ENCODE measurements at places on chromosomes 2 and 18. TPM values are rescaled to one million over a fixed set of nuclear protein-coding genes. Genes with fewer than 3 reads are reported as not detected.
A peak's percentile ranks its signal among the peaks of the same experiment; 100 is the strongest.

ARHGEF33 gene
- 1.7 TPM for total RNA-seq

LYPD6B gene
- 12.3 TPM for total RNA-seq

C2orf15 gene
- total RNA-seq: 1.4 TPM

SPATA3 gene
- total RNA-seq: not detected

GRCh38 chr2:100286318-100286717, 36.0 kb downstream of the LONRF2 start:
- peak; percentile 53 for DNase-seq

- DNase-seq: no peak
These were observed 6.8 kb upstream of the SNTG2 start for GRCh38 chr2:943821-944220.

DNA sequence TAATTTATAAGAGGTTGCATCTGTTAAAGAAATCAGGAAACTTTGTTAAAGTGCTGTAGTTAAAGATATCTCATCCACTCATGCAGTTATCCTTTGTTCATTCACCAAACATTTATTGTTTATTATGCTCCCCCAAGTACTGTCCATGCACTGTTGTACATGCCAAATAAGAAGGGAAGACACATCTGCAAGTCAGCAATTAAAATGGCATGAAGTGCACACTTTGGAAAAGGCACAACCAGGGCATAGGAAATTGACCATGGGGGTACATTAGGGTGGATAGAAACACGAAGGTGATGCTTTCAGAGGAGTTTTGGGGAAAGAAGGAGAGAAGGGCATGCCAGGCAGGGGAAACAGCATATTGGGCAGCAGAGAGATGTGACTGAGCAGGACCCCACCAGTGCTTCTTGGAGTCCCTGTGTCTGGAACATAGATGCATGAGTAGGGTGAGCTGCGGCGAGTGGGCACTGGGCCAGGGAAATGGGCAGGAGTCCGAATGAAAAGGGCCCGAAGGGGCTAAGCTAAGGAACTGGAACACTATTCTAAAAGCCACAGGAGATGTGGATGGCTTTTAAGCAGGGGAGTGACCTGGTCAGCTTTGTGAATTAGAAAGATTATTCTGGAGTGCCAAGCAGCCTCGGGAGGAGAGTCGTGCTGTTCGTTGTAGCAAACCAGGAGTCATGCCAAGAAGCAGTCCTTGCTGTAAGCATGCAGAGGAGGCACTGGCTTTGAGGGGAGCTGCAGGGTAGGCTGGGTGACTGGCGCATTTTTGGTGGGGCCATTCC, 316.3 kb downstream of the AGPS start:
- no peak for DNase-seq

- DNase-seq: no peak
These were observed 3.6 kb downstream of the PNKD start for GRCh38 chr2:218273908-218274249.

- peak; percentile 20 for DNase-seq
These were observed 1.6 kb downstream of the CNDP2 start for GRCh38 chr18:74497778-74498177.

GRCh38 chr2:89829828-89830227, 1138.4 kb downstream of the RPIA start:
- no peak for DNase-seq

DNA sequence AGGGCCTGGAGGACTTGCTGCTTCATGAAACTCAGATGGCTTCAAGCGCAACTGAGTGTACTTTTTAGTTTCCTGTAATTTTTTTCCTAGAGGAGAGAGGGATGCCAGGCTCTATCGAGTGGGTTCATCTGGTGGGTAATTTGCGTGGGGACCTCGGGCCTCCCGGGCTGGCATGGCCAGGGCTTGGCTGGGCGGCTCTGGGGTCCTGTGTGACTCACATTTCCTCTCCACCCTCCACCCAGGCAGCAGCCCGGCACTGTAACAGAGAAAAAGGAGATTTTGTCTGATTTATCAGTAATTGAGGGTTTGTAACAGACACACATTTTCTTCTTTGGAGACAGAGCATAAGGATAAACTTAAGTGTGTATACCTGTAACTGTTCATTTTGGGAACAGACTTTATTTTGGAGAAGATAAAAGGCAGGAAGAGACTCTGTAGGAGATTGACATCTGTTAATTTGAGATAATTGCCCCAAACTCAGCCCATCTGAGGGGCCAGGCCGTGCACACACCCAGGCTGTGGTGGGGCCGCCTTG, 64.3 kb downstream of the NFATC1 start:
- no peak for DNase-seq

DNA sequence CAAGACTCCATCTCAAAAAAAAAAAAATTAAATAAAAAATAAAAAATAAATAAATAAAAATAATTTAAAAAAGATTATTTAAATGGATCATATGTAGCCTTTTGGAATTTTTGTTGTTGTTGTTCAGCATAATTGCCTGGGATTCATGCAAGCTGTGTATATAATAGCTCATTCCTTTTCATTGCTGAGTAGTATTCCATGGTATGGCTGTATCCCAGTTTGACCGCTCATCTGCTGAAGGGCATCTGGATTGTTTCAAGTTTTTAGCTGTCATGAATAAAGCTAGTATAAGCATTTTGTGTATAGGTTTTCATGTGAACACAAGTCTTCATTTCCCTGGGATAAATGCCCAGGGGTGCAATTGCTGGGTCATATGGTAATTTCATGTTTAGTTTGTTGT, 6.4 kb upstream of the TANC1 start:
- DNase-seq: no peak

DNA sequence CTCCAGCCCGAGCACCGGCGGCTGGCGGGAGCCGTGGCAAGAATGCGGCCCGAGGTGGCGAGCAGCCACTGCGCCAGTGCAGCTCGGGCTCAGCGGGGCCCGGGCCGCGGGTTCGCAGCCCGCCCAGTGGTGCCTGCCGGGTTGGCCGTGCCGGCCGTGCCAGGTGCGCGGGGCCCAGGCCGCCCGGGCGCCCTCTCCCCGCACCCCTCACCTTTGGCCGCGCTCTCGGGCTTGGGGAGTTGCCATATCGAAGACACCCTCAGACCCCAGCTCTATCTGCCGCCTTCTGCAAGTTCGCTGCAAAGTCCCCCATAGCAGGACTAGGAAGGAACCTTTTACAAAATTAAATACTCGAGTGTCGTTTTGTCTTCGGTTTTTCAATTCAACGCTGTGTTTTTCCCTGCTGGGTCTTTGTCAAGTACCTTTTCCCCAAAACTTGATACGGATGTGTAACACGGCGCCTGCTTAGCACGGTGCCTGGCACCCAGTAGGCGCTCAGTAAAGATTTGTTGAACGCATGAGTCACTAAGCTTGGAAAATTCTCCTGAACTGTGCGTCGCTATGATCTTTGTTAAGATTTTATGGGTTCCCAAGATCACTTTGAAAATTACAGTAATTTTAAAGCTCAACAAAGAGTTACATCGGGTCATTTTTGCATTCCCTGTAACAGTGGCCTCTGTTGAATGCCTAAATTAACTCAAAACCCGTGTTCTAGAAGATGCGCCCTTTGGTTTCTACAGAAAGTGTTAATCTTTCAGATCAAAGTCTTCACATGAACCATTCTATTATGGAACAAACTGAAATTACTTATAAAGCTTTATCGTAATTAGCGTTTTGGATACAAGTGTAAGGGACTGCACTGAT, 750 bp downstream of the STRADB start:
- DNase-seq: peak; percentile 22

DNA sequence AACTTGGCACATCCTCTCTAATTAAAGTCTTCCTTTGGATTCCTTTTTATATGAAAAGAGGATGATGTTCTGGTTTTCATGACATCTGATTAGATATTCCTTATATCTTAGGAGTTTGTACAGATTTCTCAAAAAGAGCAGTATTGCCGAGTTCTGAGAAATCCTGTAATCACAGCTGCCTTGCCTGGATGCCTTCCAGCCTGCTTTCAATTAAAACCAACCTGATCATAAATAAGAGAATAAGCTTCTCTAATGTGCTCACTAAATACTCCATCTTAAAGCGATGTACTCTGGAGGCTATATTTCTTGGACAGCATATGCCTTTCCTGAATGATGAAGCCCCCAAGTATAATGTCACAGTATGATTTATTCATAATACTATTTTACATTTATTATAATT, 1203.8 kb upstream of the PIK3C3 start:
- no peak for DNase-seq

DNA sequence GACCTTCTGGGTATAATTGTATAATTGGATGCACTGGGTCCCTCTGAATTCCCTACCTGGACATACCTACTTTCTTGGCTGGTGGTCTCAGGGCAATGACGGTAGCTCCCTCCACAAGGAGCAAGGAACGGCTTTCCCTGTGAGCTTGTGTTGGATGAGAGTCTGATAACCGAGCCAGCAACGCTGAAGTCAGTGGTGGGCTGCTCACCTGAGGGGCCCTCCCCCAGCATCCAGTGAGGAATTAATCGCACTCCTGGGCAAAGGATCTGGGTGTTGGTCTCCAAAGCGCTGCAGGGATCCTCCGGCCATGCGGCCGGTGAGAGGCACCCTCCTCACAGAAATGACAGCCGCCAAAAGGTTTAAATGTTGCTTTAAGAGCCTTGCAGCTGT, 47.1 kb downstream of the LONRF2 start:
- no peak for DNase-seq

- DNase-seq: no peak
These were observed 6.7 kb downstream of the CYP27A1 start for GRCh38 chr2:218788529-218789255.

DNA sequence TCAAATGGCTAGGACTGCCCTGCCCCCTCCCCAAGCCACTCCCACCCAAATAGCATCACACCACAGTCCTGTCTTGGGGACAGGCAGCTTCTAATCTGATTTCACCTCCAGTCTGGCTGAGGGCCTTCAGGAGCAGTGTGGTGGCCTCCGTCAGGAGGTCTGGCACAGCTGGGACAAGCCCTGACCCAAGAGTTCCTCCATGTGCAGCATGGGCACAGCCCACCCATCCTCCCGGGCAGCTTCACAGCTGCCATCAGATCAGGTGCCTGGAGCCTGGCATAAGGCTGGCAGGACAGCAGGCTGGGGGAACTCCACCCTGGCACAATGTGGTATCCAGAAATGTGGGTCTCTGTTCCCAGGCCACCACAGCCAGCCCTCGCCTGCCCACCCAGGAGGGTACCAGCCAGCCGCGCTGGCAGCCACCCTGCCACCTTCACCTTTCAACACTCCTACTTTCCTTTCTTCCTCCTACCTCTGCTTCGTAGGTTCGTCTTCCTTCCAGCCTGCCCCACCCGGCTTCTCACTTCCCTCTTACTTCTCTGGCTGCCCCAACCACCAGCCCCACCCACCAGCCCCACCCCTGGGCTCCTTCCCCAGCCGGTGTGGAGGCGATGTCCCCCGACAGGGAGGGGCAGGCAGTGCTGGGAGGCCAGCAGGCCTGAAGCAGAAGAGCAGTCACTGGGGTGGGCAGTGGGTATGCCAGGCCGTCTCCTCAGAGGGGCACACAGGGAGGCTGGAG, at the start of gene CAPG:
TSS of gene CAPG (minus strand) at position 522 of the 739 bp plus-strand sequence. CDS start 8,221 bp downstream, outside the sequence.
- DNase-seq: no peak

Measured in skin of body (tissue), 3 donors.